ENCODE measurements at places on chromosomes 2 and 18.

GRCh38 chr2:19552270-19552669 lies 193.8 kb upstream of the OSR1 start:
- DNase-seq: no peak

- no peak for DNase-seq
Measured at GRCh38 chr18:62044490-62045000, 142.3 kb downstream of the PIGN start.

DNA sequence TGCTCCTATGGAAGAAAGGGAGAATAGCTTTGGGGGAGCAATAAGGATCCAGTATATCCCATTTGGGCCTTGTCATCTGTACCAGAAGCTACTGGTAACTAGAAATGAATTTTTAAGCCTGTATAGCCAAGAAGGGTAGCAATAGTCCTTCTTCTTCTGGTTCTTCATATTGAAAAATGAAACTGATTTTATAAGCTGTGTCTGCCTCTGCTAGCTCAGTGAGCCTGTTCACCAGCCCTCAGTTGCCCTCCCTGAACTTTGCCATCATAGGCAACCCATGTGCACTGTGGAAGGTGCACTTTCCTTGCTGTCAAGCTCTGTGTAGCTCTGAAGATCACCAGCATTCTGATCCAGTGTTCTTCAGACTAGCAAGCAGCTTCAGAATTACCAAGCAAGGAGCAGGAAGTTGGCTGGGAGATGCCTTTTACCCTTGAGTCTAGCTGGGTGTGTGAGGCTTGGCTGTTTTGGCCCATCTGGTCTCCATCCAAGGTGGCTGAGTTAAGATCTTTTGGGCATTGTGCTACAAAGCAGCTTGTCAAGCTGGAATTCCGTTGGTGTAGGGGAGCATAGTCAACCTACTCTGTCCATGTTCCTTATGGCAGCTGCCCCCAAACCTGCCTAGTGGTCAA lies 55.8 kb upstream of the MGAT5 start:
- no peak for DNase-seq

GRCh38 chr2:230068651-230069055 lies at the start of gene SLC16A14:
Gene SLC16A14, minus strand, starts transcription at chr2:230068924. Its CDS starts 9,572 bp downstream, at chr2:230059352.
- no peak for DNase-seq

- DNase-seq: no peak
Measured at GRCh38 chr2:235516257-235516656, 22.4 kb downstream of the AGAP1 start.

DNA sequence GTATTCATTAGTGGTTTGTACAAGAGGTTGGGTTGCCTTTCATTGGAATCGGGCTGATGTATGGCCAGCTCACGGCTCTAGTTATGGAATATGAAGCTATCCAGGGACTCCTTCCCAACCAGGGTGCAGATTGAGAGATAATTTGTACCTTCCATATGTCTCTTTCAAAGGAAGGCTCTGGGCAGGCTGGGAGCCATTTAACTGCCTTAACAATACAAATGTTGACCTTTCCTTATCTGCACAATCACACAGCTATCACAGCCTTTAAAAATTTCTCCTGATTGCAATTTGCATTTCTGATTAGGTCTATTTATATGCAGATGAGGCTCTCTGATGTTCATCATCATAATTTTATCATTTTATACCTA lies 58.7 kb downstream of the MYO3B start:
- no peak for DNase-seq

DNA sequence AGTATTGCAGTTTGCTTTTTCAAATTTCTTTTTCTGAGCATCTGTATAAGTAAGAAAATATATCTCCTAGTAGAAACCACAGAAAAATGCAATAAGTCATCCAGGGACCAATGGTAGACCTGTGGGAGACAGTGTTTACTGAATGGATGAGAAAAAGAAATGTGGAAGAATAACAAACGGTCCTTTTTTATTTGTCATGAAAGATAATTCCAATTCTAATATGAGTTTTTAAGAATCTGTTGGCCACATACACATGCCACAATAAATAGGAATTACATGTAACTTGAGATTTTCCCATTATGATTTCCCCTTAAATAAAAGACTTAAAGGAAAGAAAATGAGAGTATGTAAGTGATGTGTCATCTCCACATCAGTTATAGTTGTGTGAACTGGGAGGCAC lies 107.7 kb upstream of the RAB27B start:
- no peak for DNase-seq

DNA sequence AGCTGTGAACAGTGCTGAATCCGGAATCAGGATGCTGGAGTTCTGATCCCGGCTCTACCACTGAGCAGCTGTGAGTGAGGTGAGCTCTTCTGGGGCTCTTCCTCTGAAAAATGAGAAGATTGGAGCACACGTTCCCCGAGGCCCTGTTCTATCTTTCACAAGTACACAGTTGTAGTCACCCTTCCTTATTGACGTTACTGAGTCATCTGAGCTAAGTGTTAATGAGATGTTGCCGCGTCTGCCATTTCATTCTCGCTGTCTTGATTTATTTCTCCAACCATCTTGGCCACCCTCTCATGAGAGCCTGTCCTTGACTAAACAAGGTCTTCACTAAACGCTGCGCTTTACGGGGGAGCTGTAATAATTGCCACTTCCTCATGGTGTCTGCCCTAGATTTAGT lies 31.9 kb upstream of the EFR3B start:
- no peak for DNase-seq

GRCh38 chr18:10397004-10397403 lies 57.4 kb upstream of the APCDD1 start:
- no peak for DNase-seq

- DNase-seq: no peak
Measured at GRCh38 chr2:27977731-27978312, 87.3 kb downstream of the BABAM2 start.

GRCh38 chr2:12442476-12442847 lies 274.3 kb upstream of the TRIB2 start:
- DNase-seq: no peak

GRCh38 chr18:7272311-7273049 lies 41.6 kb downstream of the LRRC30 start:
- DNase-seq: no peak

DNA sequence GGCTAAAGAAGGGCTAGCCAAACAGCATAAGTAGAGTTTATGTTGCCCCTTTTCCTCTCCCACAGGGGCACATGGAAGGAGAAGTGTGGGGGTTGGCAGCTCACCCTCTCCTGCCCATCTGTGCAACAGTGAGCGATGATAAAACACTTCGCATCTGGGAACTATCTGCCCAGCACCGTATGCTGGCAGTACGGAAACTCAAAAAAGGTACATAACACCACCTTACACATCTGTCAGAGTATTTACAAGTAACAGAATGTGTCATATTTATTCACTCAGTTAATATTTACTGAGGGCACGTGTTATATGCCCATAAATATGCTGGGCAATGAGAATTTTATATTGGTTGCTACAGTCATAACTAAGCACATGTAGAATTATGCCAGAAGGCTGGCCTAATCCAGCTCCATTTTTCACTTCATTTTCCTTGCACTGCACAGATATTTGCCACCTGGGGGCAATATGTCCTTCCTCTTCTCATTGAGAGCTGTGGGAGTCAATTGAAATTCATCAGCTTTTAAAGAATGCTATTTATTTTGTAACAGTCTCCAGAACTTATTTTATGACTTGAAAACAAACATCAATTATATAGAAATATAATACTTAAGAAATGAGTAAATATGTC lies 150.6 kb downstream of the RTN4 start:
- DNase-seq: no peak

- no peak for DNase-seq
Measured at GRCh38 chr18:43013486-43013885, 102.0 kb downstream of the RIT2 start.

- no peak for DNase-seq
Measured at GRCh38 chr18:76450452-76451395, 44.3 kb downstream of the ZNF516 start.

- DNase-seq: no peak
Measured at GRCh38 chr2:95005726-95006125, 19.8 kb upstream of the MAL start.

DNA sequence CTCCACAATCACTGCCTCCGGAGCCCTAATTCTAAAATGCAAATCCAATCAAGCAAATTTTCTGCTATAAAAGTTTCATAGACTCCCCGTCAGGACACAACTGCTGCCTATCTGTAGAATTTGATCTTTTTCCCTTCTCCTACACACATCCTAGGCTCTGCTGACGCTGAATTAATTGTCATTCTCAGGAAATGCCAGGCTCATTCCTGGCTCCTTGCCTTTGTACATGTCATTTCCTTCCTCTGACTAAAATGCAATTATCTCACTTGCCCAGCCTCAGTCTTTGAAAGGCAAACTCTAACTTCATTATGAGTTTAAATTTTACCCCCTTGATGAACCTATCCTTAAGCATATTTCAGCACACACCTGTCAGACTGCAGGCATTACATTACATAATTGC lies 844.9 kb upstream of the CRIM1 start:
- no peak for DNase-seq

GRCh38 chr2:169042856-169043255 lies 11.7 kb upstream of the ABCB11 start:
- DNase-seq: no peak

- DNase-seq: no peak
Measured at GRCh38 chr2:144461308-144461766, 58.6 kb downstream of the ZEB2 start.

DNA sequence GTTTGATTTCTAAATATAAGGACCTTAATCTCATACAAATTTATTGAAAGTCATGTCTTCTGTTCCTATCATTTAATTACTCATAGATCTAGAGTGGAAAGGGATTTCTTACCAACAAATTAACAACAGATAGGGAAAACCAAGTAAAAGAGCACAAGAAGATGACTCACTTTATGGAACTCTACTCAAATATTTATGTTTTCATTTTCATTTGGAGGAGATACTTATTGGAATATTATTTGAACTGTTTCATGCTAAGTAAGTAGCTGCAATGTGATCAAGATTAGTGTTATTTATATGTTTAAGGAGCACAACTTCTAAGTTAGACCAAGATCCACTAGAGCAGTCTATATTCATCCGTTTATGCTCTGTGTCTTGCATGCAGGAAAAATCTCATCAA lies 1.3 kb downstream of the NT5C1B start:
- DNase-seq: no peak

DNA sequence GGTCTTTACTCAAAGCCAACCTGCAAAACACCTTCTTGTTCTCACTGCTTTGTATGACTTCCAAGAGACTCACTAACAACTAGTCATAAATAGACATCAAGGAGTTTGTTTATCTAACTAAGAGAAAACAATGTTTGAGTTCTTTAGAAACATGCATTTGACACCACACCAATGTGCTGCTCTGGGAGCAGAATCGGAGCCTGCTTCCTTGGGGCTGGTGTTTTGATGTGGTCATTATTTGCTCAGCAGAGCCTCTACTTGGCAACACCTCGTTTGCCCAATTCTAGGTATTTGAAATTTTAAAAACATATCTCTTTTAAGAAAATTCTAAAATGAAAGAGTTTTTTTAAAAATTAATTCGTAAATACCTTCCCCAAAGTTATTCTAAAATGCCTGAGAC lies 167.5 kb downstream of the BCL2 start:
- DNase-seq: no peak

GRCh38 chr2:58081000-58081399 lies 34.4 kb downstream of the VRK2 start:
- DNase-seq: no peak

GRCh38 chr2:144267239-144267638 lies 252.7 kb downstream of the ZEB2 start:
- no peak for DNase-seq

GRCh38 chr18:136433-136832 lies 21.9 kb upstream of the USP14 start:
- DNase-seq: no peak

DNA sequence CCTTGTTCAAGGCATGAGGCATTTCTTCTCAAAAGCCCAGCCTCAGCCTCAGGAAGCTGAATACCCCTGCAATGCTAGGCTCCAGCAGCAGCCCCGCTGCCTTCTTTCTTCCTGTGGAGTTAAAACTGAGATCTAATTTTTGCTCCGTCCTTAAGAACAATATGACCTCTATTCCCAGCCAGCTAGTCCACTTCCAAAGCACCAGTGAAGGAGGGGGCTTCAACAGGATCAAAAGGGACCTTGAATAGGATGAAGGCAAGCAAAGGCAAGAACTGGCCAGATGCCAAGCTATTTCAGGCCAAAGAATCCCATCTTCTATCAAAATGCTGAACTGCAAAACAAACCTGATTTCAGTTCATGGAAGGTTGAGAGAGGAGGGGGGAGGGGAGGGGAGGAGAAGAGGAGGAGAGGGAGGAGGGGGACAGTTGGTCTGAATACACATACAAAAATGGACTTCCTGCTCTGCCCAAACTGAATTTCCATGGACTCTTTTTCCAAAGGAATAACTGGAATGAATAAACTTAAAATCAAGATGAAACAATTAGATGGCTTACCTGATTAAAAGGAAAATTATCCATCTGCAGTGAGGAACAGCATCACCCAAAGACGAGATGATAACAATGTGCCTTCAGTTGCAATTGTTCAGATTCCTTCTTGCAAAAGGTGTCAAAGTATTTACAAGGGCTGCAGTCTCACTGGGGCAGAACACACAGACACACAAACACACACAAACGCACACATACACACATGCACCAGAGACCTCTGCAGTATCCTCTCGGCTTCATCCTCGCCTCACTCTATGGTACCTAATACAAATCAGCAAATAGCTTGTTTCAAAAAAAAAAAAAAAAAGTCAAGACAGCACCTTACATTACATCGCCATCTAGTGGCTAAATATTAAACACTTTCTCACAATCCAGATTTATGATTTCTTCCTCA lies at the start of gene SCN1A:
TSS of gene SCN1A (minus strand) at position 804 of the 939 bp plus-strand sequence. CDS start 54,399 bp downstream, outside the sequence.
- no peak for DNase-seq

- no peak for DNase-seq
Measured at GRCh38 chr18:10055125-10055750, 141.4 kb downstream of the VAPA start.

DNA sequence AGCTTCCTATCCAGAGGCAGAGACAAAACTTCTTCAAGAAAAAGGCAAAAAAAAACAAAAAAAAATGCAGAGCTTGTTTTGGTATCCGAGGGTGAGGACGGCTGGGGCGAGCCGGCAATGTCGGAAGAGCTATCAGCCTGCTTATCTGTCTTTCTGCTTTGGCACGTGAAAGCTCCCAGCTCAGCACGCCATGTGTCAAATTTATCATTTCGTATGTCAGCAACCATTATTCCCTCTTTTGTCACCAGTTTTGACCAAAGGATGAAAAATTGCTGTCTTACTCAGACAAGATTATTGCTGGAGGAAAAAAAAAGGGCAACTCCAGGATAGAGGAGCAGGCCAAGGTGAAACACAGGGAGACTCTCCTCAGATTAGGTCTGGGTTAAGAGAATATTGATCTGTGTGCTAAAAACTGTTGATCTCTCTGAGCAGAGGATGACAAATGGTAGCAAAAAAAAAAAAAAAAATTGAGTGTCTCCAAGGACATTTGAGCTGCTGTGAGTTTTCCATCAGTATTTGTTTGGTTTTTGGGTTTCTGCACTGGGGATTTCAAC lies 532.0 kb upstream of the POU3F3 start:
- no peak for DNase-seq

GRCh38 chr2:144603334-144603733 lies 83.4 kb upstream of the ZEB2 start:
- no peak for DNase-seq

- no peak for DNase-seq
Measured at GRCh38 chr2:121791290-121791689, 35.8 kb downstream of the TSN start.

GRCh38 chr2:12008425-12009061 lies 262.1 kb downstream of the LPIN1 start:
- no peak for DNase-seq

- DNase-seq: no peak
Measured at GRCh38 chr2:58875436-58875835, 634.3 kb upstream of the FANCL start.

Measured in activated naive CD4-positive, alpha-beta T cell (primary cell).